ENCODE measurements at places on chromosomes 1 and 21.

GRCh38 chr1:217917281-217917887 lies 286.2 kb downstream of the SPATA17 start:
- DNase-seq = no peak

GRCh38 chr1:39901464-39901713 lies 328 bp downstream of the MYCL start:
- peak; percentile 33 for DNase-seq

DNA sequence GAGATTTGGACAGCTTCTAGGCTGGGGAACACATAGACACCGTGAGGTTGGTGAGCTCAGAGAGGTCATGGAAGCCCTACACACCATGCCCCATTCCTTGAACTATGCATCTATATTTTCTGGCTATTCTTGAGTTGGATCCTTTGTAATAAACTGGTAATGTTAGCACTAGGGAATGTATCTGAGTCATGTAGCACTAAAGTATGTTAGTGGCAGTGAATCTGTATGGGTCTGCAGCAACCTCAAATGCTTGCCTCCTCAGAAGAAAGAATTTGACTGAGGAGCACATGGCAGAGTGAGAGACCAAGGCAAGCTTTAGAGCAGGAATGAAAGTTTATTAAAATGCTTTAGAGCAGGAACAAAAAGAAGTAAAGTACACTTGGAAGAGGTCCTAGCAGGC lies 43.7 kb upstream of the LRRC7 start:
- no peak for DNase-seq

DNA sequence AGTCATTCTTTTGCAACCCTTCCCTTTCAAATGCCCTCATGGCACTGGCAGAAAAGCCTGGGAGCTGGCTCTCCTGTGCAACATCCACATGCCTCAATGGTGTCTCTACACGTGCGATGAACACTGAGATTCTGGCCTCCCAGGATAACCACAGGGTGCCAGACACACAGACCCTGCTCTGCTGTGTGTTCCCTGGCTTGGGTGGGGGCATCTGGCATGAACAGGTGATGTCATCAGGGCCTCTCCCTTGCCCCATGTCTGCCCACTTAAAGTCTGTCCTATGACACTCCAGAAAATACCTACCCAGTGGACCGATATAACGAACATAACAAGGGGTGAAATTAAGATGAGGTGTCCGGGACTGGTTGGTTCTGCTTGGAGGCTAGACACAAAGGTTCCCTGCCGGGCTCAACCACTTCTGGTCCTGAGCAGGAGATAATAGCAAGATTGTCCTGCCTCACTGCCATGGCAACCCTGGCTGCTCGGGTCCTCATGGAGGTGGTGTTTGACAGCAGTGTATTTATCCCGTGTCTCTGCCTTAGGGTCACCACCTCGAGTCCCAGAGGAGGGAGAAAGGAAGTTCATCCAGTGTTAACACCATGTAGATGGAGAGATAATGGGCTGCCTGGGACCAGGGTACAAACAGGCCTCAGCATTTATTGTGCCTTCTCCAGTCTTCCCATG lies 19.3 kb downstream of the INSRR start:
- no peak for DNase-seq

GRCh38 chr1:17546946-17547670 lies 7.6 kb downstream of the ARHGEF10L start:
- no peak for DNase-seq

GRCh38 chr1:102550729-102551384 lies 554.1 kb upstream of the OLFM3 start:
- peak; percentile 38 for DNase-seq

DNA sequence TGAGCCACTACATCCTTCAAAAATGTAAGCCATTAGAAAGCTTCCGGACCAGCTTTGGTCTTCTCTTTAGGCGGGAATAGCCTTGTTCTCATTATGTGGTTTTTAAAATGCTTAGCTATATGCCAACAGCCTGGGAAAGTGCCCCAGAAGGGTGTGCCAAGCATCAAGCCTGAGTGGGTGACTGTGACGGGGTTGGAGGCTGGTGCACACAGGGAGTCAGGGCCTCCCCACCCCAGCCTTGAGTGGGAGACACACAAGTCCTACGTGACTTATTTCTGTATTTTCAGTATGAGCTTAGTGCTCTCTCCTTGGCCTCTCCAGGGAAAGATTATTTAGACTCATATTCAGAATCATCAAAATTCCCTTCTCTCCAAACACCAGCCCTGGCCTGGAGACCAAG lies 9.8 kb downstream of the UBASH3A start:
- no peak for DNase-seq

GRCh38 chr1:7677111-7677510 lies 94.0 kb upstream of the VAMP3 start:
- DNase-seq = no peak

DNA sequence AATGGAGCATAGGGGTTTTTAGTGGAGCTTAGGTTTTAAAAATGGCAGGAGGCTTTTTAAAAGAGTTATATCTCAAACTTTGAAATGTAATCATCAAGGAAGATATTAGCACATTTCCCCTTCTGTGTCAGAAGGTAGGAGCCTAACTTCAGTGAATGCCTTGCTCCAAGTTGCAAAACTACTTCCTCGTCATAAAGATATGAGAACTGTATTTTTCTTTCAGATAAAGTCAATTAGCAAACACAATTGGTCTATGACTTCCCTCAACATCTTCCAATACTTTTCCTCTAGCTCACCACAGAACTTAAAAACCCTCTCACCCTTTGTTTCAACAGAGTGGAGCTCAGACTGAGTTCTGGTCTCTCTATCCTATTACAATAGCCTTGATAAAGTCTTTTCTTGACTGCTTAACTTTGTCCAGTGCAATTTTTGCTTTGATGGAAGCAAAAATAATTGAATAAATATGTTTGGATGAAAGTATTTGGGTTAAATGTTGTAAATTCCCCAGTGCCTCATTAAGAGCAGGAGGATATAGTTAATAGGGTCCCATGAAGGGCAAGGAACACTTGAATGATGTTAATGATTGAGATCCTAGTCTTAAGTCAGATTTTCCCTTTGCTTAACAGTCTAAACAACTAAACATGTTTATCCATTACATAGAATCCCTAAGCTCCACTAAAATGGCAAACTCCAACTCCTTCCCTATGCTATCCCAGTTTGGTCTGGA lies 58.9 kb downstream of the TNFSF18 start:
- no peak for DNase-seq

DNA sequence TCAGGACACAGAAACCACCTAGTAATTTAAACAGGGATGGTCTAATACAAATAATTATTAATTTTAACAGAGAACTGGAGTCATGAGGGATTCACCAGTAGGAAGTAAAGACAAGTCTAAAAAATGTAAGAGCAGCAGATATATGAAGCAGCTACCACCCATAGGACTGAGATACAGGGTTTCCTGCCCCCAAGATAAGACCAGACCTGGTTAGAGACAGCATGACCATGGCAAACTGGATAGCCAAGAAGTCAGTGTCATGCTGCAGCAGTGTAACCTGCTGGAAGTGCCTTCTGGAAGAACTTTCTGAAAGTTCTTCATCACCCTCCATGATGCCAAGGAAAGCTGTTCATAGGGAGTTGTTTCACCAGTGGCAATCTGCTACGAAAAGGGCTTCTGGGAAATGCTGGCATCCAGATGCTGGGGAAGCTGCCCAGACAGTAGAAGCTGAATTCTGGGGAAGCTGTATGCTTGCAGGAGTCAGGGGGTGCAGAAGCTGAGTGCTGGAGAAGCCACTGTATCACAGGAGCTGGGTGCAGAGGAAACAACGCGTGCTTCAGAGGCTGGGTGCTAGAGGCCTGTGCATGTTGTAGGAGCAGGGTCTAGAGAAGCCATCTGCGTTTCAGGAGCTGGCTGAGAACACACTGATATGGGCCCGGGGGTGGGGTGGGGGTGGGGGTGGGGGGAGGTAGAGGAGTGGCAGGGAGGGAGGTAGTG lies 356.4 kb downstream of the DISC1 start:
- DNase-seq = no peak

DNA sequence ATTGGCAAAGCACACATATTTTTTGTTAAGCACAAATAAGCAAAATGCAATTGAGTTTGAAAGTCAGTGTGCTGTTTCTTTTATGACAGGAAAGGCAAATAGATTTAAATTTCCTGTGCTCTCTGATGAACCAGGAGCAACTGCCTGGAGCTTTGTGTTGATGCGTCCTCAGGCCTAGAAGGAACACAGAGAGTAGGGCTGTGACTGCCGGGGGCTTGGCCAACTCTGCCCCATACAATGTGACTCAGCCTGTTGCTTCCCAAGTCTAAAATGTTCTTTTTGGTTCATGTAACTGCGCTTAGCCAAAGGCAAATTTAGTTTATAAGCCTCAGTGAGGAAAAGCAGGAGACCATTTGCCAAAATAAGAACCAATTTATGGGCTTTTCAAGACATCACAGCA lies 37.5 kb downstream of the TOR1AIP2 start:
- DNase-seq = no peak

- no peak for DNase-seq
Measured at GRCh38 chr1:162087574-162087973, 18.1 kb downstream of the NOS1AP start.

- no peak for DNase-seq
Measured at GRCh38 chr1:65524931-65525265, 104.4 kb downstream of the LEPR start.

GRCh38 chr1:77412820-77413530 lies 131.2 kb downstream of the AK5 start:
- no peak for DNase-seq

DNA sequence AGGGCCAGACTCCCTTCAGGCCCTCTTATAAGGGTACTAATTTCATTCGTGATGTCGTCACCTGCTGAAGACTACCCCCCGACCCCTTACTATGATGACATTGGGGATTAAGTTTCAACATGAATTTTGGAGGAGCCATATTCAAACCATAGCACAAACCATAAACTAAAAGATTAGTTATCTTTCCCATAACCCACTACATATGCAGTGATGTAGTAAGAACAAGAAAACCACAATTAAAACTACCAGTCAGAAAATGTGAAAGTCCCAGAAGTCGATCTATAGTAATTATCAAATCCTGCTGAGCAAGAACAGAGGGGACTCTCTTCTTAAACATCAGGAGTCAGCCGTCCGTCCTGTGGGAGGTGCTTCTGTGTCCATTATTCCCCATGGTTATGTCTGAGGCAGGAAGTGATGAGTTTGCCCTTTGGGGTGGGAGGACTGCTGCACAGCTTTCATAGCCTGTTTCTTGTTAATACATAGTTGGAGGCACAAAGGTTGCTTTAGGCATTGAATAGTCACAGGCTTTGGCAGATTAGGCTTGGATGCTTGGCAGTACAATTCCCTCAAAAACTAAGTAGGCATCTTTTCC lies 35.9 kb upstream of the PTGFRN start:
- DNase-seq = no peak

DNA sequence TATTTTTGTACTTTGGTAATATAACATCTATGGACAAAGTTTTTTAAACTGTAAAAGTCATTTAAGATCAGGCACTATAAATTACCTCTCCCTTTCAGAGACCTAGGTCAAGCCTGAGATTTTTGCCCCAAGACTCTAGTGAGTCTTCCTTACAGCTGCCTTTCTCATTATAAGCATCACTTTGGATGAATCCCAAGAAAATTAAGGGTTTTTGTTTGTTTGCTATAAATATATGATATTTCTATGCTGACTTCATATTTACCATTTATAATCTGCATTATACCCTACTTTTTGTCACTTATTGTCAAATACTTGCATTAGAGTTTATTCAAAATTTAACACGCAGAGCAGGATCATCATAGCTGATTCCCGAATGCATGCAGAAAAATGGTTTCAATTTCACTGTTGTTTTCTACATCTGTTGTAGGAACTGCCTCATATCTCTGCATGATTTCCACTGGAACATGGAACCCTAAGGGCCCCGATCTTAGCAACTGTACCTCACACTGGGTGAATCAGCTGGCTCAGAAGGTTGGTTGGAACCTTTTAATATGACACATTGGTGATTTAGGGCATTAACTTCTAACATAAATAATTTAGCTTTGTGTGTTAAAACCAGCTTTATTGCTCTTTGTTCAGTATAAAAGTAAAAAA lies 150.0 kb downstream of the ADGRL2 start:
- DNase-seq = no peak

GRCh38 chr1:55836086-55836485 lies 620.9 kb upstream of the USP24 start:
- DNase-seq = no peak

DNA sequence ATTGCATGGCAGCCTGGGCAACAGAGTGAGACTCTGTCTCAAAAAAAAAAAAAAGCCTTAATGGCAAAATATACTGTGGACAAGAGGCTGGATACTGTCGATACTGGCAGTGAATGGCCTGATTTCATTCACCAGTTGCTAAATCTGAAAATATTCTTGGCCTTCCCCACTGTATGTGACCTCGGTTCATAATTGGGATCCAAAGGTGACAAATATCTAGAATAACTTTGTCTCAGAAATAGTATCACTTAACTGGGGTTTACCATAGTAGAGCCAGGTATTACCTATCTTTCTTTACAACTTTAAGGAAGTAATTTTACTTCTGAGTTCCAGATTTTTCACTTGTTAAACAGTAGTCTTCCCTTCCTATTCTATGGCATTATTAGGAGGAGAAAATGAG lies 8.4 kb downstream of the MTF2 start:
- DNase-seq = no peak

DNA sequence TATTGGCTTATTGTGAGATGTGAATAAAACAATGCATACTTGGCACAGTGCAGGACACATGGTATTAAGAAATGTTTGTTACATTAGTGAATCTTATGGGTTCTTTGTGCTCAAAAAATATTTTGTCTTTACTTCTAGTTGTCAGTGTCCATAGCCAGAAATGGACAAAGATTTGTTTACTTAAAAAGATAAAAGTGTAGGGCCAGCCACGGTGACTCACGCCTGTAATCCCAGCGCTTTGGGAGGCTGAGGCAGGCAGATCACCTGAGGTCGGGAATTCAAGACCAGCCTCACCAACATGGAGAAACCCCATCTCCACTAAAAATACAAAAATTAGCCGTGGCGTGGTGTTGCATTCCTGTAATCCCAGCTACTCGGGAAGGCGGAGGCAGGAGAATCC lies 654.6 kb upstream of the NEGR1 start:
- DNase-seq = no peak

DNA sequence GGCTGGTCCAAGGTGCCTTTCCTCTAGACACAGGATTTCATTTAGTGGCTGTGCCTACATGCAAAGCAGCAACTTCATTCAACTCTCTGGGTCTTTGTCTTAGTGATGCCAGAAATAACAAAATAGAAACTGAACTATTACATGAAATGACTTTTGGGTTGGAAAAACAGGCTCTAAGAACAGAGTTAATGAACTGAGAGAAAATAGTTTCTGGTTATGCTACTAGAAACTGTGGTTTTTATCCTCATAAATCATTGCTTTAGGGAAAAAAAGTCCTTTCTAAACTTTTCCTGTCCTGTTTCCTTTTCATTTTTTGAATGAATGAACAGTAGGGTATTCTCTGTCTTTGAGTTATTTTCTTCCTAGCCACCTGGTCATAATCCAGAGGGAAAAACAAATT lies 424.0 kb downstream of the KIF26B start:
- DNase-seq = no peak

GRCh38 chr1:169287280-169287679 lies 80.3 kb downstream of the NME7 start:
- no peak for DNase-seq

- DNase-seq = no peak
Measured at GRCh38 chr1:10019561-10019960, 13.2 kb upstream of the UBE4B start.
